ENCODE measurements at places on chromosomes 7 and 10.

GRCh38 chr7:35831208-35831607 lies 30.4 kb downstream of the SEPTIN7 start:
- DNase-seq: no peak

GRCh38 chr7:128666200-128666599 lies 5.9 kb upstream of the GARIN1A start:
- no peak for DNase-seq

DNA sequence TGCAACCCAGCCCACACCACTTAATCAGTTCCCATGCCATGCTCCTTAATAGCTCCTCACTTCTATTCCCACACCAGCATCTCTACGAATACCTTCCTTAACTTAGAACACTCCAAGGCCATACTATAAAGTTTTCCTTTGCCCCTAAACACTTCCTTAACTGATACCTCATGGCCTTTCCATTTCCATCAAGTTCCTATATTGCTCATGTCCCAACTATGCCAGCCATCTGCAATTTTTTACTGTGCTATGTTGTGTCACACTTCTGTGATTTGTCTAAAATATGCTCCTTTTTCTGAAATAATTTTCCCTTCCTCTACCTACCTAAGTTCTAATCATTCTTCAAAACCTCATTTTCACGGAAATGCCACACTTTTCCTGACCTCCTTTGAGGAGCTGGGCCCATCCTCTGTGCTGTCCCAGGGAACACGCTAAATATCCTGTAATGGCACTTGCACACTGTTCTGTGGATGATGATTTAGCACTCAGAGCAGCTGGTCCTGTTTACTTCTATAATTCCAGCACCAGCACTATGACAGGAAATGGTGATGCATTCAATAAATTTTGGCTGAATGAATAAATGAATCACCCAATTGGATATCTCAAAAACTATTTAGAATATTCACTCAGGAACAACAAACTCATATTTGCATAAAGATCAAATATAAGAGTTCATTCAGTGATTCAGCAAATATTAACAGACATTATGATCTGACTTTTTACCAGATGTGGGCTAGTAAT lies 266.5 kb upstream of the HGF start:
- DNase-seq: no peak

GRCh38 chr10:130326954-130327353 lies 190.8 kb downstream of the GLRX3 start:
- no peak for DNase-seq

Data from NCI-H526 treated with DMSO at 0.1 percent for 48 hours (cell line).